NCI-H2171 (cell line): ENCODE measurements at places on chromosomes 7 and 10.
A peak's percentile ranks its signal among the peaks of the same experiment; 100 is the strongest.

- peak; percentile 61 for DNase-seq
Observed at GRCh38 chr7:47422611-47423010, 159.3 kb downstream of the TNS3 start.

DNA sequence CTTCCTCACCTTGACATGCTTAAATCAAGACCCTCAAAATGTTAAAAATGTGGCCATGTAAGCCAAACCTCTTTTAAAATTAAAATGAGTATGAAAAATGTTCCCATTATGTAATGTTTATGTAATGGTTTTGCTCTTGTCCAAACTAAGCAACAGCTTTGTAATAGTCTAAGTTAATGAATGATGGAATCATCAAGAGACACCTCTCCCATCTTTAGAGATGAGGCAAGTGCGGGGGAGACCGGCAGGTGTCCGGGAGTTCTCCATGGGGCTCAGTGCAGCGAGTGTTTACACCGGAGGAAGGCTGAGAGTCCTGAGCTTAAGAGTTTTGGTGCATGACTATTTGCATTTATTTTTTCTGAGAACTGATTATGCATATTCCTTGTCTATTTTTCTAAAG lies 384.9 kb upstream of the RNF32 start:
- no peak for DNase-seq

GRCh38 chr10:105468759-105469158 lies 827.7 kb downstream of the SORCS3 start:
- DNase-seq: no peak

DNA sequence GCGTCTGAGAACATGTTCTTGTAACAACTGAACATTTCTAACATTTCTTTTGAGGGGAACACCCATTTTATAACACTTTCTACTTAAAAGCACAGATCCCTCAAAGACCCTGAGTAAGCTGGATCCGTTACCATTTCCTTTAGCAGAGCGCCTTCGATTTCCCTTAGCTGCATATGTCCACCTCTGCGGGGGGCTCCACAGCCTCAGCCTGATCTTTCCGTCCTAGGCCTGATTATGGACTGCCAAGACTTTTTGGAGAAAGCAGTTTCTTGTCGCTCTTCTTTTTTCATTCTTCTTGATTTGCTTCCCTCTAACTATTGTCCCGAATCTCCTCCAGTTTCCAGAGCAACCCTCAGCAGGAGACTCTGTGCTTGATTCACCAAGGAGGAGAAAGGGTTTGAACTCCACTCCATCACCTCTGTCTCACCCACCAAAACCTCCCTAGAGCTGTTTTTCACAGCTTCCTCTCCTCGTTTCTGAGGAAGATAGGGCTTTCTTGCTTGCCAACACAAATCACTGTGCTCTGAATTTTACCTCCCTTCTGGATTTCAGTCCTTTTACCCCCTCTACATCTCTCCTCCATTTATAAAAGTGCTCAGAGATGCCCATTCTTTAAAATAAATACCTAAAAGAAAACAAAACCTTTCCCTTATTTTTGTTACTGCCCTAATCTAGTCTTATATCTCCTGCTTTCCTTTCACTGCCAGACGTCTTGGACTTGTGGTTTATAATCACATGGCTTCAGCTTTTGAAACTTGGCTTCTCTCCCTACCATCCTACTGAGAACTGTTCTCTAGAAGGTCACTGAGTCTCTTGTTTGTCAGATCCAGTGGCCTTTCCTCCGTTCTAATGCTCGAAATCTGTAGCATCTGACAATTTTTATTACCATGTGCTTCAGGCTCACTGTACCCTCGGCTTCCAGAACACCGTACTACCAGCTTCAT lies 30.5 kb upstream of the ZRANB1 start:
- DNase-seq: no peak

- DNase-seq: no peak
Observed at GRCh38 chr7:117323851-117324711, 1.2 kb upstream of the WNT2 start.

- DNase-seq: no peak
Observed at GRCh38 chr7:1407892-1408291, 51.4 kb downstream of the MICALL2 start.

DNA sequence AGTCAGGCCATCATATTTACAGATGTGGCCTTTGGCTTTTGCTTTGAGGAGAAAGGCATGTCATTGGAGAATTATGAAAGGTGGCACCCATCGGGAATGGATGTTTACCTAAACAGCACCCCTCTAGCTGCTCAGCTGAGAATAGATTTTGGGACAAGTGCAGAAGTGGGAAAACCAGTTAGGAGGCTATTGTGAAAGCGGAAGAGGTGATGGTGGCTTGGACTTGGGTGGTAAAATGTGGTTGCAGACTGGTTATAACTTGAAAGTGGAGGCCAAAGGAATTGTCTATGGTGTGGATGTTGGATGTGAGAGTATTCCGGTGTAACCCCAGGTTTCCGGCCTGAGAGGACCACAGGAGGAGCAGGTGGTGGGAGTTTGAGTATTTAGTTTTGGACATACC lies 5.2 kb upstream of the SLC12A9 start:
- DNase-seq: no peak

GRCh38 chr10:120221873-120222485 lies 235.0 kb upstream of the PLPP4 start:
- peak; percentile 13 for DNase-seq

GRCh38 chr7:134153493-134154136 lies 26.5 kb downstream of the LRGUK start:
- no peak for DNase-seq

DNA sequence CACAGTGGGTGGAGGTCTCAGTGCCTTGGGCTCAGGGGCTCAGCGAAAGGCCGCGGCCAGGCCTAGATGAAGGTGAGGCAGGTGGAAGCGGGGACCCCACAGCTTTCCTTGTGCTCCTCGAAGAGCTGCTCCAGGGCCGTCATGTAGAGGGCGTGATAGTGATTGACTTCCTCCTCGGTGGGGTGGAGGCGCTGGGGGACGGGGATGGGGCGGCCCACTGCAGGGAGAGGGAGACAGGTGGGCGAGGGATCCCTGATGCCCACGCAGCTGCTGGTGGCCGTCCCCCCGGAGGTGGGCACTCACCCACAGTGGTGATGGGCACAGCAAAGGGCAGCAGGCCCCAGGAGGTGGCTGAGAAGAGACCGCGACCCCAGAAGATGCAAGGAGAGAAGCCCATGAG lies 5.0 kb downstream of the MOGAT3 start:
- no peak for DNase-seq

- no peak for DNase-seq
Observed at GRCh38 chr7:73932364-73932763, 71.4 kb downstream of the TMEM270 start.
